ENCODE measurements at places on chromosomes 4 and X.

- DNase-seq = no peak
Observed at GRCh38 chr4:5635826-5636195, 72.5 kb downstream of the EVC2 start.

DNA sequence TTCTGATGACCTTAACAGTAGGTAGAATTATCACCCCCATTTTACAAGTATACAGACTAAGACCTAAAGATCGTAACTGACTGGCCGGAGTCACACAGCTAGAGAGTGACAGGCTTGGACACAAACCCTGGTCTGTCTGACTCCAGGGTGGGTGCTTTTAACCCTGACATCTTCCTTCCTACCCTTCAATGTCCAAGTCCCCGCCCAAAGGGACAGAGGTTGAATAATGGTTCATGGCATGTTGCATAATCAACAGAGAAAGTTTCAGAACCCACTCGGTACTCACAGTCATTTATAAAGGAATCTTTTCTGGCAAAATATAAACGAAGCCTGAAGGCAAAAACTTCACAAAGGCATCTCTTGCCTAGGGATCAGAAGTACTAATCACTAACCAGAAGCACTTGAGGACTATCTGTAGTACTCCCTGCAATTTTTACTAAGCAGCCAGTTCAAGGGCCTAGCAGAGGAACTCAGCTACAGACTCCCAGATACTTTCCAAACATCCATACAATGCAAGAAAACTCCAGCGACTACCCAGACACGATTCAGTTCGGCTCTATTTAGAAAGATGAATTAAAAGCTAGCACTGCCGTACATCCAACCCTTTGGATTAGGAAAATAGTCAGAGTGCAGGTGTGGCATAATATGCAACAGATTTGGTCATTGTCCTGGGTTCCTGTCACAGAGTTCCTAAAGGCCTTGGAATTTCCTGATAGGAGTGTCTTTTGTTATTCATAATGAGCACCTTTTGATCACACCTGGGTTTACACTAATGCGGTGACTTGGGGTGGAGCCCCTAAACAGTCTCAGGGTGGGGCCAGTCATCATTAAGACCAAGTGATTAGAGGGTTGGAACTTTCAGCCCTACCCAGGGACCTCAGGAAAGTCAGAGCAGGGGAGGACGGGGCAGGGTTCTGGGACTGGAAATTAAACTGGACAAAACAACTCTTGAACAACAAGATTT lies 44.0 kb downstream of the RELL1 start:
- no peak for DNase-seq

- DNase-seq = no peak
Observed at GRCh38 chr4:153502584-153502983, 36.4 kb downstream of the TMEM131L start.

DNA sequence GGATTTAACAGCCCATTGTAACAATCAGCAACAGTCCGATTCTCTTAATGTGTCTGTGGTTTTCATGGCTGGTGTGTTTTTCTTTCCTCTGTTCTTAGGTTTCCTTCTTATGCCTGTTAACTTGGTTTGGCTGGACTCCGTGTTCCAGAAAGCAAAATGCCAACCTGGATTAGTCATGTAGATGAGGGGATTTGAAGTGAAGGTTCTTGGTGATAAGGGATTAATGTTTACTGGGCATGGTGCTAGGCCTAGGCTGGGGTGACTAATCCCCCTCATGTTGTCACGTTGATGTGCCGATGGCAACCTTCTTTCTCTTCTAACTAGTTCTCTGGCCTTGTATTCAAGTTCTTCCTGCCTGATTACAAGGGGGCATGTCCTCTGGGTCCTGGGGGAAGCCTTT lies 85.9 kb downstream of the REPS2 start:
- DNase-seq = no peak

- DNase-seq = no peak
Observed at GRCh38 chrX:84216406-84216805, 28.4 kb upstream of the RPS6KA6 start.

DNA sequence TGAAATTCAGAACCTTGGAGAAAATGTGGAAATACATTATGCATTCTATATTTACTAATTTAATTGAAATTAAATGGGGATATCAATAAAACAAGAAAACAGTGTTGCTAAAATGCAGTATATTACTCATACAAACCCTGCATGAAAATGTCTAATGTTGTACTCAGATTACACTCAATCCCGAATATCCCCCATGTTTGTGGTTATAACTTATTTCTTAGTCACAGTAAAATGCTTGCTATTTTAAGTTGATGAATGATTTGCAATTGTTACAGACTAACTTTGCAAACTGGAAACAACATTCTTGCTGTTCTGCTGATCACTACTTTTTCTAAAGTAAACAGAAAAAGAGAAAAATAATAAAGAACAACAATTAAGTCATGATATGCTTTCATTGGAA lies 33.1 kb upstream of the ANXA10 start:
- DNase-seq = no peak

GRCh38 chrX:39693298-39693697 lies 404.5 kb downstream of the BCOR start:
- DNase-seq = peak; percentile 66

DNA sequence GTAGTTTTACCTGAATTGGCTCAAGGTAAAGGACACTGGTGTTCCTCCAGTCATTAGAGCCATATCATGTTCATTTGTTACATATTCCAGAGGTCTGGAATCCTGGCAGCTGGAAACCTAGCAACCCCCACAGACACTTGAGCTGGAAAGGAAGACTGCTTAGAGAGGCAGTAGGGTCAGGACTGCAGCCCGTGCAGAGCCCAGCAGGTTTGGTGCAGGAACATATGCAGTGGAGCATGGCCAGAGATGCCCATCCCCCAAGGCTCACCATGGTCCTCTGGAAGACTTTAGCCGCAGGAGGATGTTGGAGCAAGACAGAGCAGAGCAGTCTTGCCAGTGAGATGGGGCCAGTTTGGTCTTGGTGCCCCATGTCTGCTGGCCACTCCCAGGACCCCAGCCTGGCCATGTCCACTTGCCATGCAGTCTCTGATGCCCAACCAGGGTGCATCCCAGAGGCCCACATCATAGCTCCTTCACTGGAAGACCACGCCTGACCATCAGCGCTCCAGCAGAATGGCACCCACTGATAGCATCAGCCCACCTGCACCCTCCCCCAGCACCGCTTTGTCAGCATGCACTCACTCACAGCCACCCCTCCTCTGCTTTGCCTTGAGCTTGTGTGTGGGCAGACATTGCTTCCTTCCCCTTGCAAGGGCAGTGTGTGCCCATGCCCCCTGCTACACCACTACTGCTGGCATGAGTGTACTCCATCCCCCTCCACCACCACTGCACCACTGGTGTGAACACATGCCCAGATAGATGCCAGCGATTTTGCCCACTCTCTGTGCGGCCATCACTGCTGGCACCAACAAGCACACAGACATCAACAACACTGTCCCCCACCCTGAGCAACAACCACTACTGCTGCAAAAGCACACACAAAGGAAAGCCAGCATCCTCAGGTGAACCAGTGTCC lies 190.3 kb upstream of the SPOCK3 start:
- DNase-seq = no peak

- DNase-seq = no peak
Observed at GRCh38 chr4:1480720-1481119, 74.5 kb upstream of the NKX1-1 start.

GRCh38 chr4:111678479-111678878 lies 466.8 kb upstream of the FAM241A start:
- no peak for DNase-seq

GRCh38 chr4:141079393-141079930 lies 53.8 kb downstream of the RNF150 start:
- DNase-seq = no peak

GRCh38 chrX:135389243-135389642 lies 32.5 kb upstream of the SMIM10L2A start:
- no peak for DNase-seq

- DNase-seq = no peak
Observed at GRCh38 chr4:165667969-165668368, 205.1 kb upstream of the TLL1 start.
